DMS79 treated with DMSO at 0.1 percent for 48 hours (cell line): ENCODE measurements at places on chromosomes 7 and 10.

DNA sequence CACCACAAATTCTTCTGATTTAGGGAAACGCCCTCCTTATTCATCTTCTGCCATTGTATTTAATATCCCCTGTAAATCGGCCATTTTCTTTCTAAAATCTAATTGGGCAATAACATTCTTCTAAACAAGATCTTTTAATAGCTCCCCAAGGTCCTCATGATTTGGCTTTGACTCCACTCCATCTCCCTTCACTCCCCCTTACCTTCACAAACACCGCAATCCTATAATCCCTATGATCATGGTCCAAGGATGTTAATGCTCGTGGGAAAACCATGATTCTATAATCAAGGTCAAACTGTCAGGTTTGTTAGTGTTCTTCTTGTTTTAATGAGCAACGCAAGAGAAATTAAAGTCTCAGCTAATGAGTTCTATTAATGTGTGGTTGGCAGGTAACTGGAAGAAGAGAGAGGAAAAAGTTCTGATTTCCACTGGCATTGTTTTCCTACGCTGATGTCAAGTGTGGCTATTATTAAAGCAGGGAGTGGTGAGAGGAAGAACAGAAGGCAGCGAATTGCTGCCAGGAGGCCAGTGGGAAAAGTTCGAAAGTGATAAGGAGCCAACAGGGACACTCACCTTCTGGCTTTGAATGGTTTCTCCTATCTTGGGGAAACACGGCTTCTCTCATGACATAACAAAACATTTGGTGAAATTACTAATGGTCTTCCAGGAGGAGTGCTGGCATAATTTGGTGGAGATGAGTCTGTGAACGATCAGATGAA, 28.1 kb downstream of the LRRC72 start:
- DNase-seq, result no peak

- DNase-seq, result no peak
Measured at GRCh38 chr10:29473406-29474100, 161.2 kb downstream of the SVIL start.

- DNase-seq, result no peak
Measured at GRCh38 chr10:14527915-14528314, 197.2 kb upstream of the FRMD4A start.

DNA sequence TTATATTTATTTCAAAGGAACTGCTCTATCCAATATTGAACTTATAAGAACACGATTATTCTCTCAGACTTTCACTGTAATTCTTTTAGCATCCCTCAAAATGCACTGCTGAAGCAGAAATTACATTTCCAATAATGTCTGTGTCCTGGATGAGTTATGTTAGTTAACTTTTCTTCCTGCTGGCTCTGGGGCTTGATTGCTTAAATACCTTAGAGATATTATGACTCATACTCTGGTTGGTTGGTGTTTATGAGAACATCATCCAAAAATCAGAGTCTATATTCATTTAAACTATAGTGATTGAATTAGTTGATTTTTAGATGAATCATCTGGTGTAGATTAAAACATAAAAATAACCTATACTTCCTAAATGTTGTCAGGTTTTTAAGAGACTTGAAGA, 246.3 kb upstream of the VWC2 start:
- DNase-seq, result no peak

GRCh38 chr10:43401627-43402026, 7.4 kb downstream of the HNRNPF start:
- no peak for DNase-seq

DNA sequence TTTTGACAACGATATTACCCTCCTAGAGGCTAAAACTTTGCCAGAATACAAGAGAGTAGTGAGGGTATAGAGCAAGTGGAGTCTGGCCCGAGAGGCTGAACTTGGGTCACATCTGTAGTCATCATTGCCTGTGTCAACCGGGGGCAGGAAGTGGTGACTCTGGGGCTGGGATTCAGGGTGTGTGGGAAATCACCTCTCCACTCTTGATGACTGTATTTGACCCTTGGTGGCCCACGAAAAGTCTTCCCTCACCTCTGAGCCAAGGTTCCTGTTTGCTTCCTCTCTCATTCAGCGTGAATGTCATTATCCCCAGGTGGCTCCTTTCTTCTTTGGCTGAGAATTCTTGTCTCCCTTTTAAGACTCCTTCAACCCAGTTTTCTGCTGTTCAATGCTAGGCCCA, 240.4 kb downstream of the ABCA13 start:
- no peak for DNase-seq

GRCh38 chr10:93897070-93897780, 3.4 kb downstream of the SLC35G1 start:
- no peak for DNase-seq

DNA sequence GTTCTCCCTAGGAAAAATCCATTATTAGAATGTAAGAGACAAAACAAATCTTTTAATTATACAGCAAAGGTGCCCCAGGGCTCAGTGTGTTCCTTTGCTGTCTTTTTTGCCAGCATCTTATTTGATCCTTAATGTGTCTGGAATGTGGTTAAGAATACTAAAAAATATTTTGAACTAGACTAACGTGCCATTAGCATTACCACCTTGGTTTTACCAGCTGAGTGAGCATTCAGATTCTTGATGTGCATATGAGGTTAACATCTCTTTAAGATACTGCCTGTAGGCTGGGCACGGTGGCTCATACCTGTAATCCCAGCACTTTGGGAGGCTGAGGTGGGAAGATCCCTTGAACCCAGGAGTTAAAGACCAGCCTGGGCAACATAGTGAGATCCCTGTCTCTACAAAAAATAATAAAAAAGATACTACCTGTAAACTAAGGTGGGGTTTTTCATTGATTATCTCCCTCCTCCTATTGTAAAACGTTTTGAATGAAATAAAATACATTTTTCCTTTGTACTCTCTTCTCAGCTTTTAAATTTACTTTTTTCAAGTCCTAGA, 96.6 kb downstream of the CCNY start:
- no peak for DNase-seq

DNA sequence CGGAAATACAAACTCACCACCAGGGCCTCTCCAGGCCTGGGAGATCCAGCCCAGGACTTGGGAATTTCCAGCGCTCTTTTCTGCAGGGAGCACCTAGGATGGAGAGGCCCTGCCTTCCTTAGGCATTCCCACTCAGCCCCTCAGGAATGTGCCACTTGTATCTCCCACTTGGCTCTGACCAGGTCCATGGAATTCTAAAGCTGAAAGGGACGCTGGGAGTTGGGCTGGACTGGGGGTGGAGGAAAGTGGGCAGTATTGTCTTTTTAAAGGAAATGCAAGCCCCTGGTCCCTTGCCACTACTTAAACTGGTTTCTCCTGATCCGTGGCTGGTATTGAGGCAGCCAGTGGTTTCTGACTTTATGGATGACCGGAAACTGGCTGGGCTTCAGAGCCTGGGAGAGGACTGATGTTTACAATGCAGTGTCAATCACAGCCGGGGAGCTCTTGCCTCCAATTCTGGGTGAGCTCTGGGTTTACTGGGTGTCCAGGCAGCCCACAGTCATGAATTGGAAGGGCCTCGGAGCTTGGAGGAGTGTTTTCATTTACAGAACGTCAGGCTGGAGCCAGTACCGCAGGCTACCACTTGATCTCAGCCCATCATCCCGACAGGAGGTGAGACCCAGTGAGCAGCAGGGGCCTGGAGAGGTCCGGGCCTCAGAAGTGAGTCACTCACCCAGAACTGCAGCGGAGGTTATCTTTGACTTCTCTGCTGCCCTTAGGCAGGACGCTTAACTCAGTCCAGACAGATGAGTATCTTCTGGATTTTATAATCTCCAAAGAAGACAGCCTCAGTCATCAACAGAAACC, 27.3 kb downstream of the AGAP3 start:
- no peak for DNase-seq

DNA sequence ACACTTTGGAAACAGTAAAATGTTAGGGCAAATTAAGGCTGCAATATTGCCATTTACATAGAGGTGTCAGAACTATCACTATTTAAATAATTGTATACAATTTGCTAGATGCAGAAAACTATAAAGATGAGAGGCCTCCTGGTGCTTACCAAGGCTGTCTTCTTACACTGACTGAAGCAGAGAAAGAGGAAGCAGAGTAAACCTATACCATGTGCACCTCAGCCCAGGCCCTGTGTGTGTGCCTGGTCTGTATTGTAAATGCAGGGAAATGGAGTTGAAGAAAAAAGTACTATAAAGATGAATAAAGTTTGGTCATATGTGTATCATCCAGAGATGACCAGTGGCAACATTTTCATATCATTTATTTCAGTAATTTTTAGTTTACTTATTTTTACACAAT, 29.2 kb downstream of the ELMO1 start:
- no peak for DNase-seq

DNA sequence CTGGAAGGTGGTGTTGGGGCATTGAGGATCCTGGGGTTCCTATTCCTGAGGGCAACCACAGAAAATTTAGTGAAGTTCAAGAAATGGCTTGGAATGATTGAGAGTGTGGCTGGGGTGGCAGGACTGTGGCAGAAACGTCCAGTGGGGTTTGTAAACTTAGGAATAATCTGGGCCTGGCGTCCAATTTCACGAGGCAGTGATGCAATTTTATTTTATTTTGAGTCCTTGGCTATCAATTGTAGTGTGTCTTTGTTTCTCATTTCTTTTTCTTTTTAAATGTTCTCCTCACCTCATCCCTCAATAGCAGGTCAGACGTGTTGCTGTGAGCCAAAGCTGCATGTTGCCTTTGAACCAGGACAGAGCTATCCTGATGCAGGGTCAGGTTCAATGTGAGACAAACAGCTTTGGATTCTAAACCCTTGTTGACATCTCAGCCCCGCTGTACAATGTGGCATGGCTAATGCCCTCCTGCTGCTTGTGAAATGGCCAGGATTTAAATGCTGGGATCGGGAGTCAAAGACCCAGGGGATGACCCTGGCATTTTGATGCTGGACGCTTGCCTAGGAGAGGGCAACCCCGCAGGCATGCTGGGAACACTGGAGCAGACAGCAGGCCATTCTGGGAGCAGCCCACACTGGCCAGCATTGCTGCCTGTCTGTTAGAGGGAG, 64.8 kb downstream of the RBM20 start:
- no peak for DNase-seq

DNA sequence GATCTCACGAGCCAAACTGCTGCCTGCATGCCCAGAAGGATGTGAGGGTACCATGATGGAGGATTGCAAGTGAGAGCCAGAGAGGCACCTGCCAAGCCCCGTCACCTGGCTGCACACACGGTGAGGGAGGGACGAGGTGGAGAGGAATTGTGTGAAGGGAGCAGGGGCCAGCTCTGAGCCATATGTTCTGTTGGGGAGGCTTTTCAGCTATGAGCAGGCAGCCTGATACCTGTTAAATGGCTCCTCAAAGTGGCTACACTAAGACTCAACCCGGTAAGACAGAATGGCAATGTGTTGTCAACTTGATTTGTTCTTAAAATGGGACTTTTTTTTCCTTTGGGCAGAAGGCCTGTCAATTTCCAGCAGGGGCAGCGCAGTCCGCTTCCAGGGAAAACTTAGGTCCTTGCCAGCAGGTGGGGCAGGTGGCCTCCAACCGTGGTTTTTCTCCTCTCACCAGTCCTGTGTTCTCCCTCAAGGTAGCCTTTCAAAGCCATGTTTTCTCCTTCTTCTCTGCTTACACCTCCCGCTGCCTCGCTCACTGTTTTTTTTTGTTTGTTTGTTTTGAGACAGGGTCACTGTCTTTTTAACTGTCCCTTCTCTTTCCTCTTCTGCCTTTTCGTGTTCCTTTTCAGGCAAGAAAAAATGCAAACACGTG, 57.7 kb upstream of the ZNRF2 start:
- peak; percentile 53 for DNase-seq

DNA sequence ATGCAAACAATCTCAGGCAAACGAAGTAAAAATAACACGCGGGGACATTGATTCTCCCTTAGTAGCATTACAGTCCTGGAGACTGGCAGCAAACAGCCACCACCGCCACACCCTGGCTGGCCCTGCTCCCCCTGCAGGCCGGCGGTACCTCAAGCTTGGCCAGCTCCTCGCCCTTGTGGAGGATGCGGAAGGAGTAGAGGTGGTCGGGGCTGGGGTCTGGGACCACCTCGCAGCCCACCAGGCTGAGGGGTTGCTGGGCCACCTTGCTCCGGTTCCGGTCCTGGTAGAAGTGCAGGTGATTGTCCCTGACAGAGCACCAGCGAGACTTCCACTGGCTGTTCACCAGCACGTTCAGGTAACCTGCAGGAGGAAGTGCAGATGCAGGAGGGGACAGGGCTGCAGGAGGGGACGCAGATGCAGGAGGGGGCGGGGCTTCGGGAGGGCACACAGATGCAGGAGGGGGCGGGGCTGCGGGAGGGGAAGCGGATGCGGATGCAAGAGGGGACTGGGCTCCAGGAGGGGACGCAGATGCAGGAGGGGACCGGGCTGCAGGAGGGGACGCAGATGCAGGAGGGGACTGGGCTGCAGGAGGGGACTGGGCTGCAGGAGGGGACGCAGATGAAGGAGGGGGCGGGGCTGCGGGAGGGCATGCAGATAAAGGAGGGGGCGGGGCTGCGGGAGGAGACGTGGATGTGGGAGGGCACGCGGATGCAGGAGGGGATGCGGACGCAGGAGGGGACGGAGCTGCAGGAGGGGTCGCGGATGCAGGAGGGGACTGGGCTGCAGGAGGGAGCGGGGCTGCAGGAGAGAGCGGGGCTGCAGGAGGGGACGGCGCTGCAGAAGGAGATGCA, 65.7 kb downstream of the VWA2 start:
- DNase-seq, result peak; percentile 31

DNA sequence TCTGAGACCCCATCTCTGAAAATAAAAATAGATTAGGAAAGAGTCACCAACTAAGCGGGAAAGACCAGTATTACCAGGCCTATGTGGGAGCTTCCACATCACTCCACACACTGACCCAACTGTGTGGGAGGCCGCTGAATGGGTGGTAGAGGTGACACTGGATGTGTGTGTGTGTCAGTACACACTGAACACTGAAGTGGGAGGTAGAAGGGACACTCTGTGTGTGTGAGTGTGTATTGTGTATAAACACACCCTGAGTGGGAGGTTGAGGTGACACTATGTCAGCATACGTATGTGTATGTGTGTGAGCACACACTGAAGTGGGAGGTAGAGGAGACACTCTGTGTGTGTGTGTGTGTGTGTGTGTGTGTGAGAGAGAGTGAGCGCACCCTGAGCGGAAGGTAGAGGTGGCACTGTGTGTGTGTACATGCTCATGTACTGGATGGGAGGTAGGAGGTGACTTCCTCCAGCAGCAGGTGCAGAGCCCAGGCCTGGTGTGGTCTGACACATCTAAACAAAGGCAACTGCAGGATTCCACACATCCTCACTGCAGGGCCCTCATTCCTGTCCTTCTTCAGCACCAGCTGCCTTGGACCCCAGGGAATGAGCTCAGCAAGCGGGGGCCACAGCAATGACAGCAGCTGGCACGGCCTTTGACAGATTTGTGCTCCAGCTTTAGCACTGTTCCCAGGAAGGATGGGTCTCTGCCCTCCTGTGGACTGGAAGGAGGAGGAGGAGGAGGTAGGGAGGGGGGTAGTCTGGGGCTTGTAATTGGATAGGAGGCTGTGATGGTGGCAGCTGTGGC, 26.5 kb upstream of the RBM20 start:
- no peak for DNase-seq

GRCh38 chr10:114680543-114681117, 22.6 kb upstream of the ABLIM1 start:
- no peak for DNase-seq
